ENCODE measurements at places on chromosomes 7 and 10.

DNA sequence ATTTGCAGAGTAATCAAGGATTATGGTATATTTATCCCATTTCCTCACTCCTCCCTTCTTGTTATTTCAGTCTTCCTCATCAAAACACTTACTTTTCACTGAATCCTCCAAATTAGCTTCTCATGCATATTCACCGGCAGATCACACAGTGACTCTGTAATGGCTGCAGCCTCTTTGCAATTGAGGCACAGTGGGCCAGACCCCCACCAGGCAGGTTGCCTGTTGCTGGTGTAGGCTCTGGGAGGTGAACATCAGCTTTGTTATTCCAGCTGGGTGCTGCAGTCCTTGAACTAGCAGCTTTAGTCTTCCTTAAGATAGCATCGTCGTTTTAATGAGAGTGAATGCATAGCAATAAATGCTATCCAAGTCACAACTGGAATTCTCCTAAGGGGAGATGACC is 449.3 kb downstream of the CNTNAP2 start:
- DNase-seq: no peak

GRCh38 chr10:101364721-101365120 is 10.8 kb downstream of the BTRC start:
- no peak for DNase-seq

DNA sequence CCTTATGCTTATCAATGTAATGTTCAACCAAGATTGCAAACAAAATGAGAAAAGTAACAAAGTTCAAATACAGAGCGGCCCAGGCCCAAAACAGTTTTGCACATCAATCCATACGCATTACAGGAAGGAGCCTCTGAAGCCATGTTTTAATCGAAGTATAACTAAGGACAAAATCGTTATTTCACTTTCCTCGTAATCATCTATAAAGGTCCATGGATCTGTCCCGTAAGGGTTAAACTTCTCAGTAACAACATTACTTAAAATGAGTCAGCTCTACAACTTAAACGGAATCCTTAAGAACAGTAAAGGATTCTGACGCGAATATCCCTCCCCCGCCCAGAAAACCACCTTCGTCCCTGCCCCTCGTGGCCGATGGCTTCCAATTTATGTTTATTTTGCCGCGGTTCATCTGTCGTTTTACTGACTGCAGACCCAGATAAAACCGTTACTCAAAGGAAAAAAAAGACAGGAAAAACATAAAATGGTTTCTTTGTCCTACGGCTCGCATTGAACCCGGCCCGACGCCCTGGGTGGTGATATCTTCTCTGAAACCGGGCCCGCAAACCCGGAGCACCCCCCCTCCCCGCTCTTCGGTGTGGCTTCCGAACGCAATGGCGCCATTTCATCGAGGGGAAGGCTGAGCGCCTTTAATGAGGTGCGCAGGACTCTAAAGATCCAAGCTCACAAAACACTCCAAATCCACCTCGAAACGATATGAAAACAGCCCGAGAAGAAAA is 1.1 kb downstream of the HNRNPA2B1 start:
- peak; percentile 70 for DNase-seq

DNA sequence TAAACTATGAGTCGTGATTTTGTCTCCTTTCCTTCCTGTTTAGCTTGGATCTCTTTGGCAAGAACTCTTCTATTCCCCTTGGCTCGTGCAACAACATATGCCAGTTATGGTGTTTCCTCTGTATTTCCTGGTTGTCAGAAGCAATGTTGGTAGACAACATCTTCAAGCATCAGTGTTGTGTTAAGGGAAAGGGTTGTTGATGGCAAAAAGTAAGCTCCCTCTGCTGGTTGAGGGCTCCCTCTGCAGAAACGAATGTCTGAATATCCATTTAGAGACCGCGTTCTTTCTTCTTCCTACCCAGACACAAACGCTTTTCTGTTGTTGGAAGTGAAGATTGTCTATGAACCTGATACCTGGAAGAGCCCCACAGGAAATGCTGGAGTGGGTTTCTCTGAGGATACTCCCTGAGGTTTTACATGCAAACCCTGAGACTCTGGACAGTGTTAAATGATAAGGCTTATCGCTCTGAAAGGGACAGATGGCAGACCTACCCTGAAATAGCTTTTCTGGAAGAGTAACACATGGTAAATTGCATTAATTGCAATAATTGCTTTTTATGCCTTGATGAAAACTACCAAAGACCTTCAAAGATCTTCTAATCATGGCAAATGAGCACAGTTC is 23.5 kb upstream of the C1QL3 start:
- no peak for DNase-seq

DNA sequence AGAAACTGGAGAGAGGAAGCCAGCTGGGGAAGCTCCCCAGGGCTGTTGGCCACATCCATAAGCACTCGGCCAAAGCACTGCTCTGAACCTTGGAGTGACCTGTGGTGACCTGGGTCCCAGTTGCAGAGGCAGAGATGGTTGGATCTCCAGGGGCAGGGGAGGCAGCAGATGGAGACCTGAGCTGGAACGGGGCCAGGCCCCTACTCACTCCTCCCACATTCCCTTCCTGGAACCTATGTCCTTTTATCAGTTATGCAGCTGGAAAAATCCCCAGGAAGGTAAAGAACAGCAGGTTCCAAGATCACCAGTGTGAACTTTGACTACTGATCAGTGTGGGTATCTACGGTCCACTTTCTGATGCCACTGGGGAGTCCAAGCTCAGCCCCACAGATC is 9.6 kb upstream of the PNLIPRP2 start:
- DNase-seq: no peak

DNA sequence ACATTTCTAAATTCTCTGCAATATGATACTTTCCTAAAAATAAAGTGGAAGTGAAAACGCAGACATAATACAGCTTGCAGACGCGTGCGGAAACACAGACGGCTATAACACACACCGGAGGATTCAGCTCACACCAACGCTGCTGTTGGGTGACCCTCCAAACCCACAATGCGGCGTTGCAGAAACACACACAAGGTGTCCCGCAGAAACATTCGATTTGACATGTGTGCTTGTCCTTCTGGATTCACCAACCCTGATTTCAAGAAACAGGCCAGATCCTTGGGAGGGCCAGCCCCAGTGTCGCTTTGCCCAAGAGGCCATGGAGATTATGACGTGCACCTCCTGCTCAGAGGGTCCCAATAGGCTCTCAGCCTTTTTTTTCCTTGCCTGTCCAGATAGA is 136.7 kb upstream of the TCERG1L start:
- no peak for DNase-seq

GRCh38 chr10:30503700-30504266 is 69.8 kb downstream of the MAP3K8 start:
- no peak for DNase-seq

DNA sequence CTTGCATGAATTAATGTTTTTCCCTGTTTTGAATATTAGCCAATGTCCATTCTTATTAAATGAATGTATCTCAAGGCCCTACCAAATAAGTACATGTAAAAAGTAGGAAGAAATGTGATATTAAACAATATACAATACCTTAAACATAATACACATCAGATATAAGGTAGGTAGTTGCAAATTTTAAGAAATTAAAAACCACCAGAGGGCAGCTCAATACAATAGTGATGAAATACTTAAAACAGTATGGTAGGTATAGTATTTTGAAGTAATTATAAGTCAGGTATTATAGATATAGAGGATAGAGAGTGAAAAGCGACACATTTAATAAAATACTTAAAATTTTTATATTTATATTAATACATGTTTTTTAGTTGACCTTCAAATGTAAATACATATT is 43.6 kb upstream of the CDK14 start:
- DNase-seq: no peak

DNA sequence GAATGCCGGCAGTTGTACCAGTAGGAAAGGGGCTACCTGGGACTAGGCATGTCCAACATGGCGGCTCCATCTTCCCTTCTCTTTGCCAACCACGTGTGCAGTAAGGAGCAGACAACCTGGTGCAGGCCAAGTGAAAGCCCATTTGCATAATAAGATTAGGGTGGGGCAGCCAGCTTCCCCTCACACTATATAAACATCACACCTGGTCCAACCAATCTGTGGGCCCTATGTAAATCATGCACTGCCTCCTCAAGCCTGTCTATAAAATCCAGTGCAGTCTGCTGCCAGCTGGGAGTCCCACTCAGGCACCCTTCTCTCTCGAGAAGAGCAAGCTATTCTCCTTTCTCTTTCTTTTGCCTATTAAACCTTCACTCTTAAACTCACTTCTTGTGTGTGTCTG is 429.3 kb downstream of the CALN1 start:
- no peak for DNase-seq

GRCh38 chr7:83036721-83037380 is 125.8 kb downstream of the PCLO start:
- DNase-seq: no peak

Measured in activated naive CD4-positive, alpha-beta T cell treated with anti-CD3 and anti-CD28 coated beads, Interleukin-2, amount 50 U/mL, for 16 hours (primary cell).